ENCODE measurements at places on chromosomes 5 and 9.

GRCh38 chr9:93776256-93776655 lies 178.9 kb downstream of the BARX1 start:
- DNase-seq, result no peak

GRCh38 chr5:173567548-173567947 lies 48.9 kb downstream of the BOD1 start:
- DNase-seq, result no peak

- DNase-seq, result no peak
Measured at GRCh38 chr5:147920420-147921030, 14.2 kb upstream of the C5orf46 start.

DNA sequence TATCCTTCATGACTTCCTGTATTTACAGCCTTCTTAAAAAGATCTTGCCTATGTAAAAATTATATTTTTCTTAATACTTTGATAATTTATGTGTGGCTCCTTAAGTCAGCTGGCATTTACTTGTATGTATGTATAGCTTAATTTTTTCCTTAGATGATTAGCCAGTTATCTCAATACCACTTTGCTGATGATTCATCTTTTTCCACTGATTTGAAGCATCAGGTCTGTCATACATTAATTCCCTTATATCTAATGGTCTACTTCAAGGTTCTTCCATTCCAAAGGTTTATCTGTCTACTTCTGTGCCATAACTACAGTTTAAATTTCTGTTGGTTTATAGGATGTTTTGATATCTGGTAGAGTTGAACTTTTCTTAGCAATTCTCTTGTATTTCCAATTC lies 44.9 kb upstream of the MTMR12 start:
- DNase-seq, result no peak

GRCh38 chr9:124733964-124734740 lies 37.0 kb downstream of the NR6A1 start:
- DNase-seq, result no peak

DNA sequence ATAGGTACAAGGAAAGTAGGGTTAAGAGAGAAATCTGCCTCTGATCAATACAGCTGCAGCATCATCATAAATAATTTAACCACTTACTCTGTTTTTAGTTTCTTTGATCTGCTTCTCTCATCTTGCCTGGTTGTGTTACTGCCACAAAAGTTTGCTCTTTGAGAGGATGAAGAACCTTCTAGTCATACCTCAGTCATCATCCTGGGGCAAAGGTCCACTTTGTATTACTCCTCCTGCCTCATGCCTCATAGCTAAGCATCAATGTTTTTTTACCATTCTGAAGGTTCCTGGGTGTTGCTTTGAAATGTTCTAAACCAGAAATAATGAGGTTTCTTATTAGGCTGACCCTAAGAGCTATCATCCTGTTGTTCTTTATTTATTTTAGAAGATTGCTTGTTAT lies 17.1 kb upstream of the TRIM36 start:
- DNase-seq, result no peak

GRCh38 chr9:34652602-34653000 lies 616 bp downstream of the IL11RA start:
- no peak for DNase-seq

DNA sequence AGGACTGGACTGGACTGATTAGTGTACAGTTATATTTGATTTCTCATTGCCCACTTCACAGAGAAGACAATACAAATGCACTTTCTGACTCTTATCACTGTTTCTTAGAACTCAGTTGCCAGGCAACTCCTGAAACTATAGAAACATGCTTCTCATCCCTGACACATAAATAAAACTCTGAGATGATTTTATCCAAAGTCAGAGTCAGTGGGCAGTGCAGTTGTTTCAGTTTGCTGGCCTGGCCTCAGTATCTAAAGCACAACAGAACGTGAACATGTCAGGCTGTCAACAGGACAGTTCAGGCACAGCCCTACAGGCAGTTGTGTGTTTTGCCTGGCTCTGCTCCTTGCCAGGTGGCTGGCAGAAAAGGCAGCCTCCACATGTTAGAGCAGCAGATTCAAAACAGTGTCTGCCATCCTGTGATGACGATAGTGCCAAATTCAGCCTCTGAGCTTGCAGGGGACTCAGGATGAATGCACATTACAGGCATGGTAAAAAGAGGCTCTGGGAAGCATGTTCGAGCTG lies 65.1 kb upstream of the CCDC152 start:
- DNase-seq, result no peak

DNA sequence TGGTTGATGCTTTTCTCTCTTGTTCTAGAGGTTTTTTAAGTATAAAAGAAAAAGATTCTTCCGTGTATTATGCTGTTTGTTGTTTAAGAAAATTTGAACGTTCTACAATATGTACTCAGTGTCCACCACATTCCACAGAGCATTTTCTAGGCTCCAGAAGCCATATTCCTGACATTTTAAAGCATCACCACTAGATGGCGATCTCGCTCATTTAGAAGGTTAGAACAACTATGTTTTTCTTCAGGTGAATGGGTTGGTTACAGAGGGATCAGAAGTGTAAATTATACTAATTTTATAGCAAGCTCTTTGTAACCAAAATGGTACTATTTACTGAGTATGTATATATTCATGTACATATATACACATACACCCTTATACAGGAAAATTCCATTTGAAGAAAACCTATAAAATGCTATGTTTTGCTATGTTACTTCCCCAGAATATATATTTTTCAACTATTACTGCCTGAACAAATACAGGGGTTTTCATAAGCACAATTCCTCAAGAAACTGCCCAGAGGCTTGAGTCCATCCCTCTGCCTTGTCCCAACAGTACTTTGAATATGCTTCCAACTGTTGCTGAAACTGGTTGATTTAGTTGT lies 284.3 kb downstream of the CCDC171 start:
- DNase-seq, result no peak

DNA sequence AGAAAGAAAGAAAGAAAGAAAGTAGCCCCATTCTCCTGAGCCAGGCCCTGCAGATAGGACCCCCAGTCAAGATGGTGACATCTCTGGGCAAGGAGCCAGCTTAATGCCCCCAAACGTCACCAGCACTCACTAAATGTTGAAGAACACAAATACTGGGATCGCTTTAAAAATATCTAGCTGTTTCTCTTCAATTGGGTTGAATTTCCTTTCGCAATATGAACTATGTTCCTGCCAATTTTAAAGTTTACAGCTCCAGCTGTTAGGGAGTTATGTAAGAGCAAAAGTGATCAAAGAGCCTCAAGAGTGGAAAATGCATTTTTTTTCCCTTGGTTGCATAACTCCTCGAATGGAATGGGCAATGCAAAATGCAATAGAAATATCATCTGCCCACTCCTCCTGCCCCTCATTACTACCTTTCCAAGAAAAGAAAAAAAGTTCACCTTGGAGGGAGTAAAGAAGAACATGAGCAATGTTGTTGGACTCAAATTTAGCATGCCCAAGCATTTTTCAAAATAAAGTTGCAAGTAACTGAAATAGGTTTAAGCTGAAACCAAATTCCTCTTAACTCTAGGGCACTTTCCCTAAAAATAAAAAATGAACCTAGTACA lies 244.2 kb upstream of the PIK3R1 start:
- no peak for DNase-seq

- no peak for DNase-seq
Measured at GRCh38 chr5:153458268-153458667, 32.2 kb upstream of the GRIA1 start.

GRCh38 chr9:127910613-127911205 lies 6.1 kb downstream of the ST6GALNAC4 start:
- DNase-seq, result no peak

GRCh38 chr9:81390792-81391456 lies 298.4 kb downstream of the TLE1 start:
- DNase-seq, result no peak

DNA sequence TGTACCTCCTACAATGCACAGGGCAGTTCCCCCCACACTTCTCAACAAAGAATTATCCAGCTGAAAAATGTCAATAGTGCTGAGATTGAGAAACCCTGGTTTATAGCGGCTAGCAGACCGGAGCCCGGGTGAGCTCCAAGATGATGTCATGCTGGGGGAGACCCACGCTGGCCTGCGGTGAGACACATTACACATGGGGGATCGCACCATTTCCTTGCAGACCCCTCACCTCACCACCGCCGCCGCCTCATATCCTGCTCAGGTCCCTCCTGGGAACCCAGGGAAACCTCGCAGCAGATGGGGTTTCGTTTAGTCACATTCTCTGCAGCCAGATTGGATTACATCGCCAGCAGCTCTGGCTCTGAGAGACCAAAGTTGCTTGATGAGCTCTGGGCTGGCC lies 14.7 kb upstream of the TNC start:
- DNase-seq, result no peak

DNA sequence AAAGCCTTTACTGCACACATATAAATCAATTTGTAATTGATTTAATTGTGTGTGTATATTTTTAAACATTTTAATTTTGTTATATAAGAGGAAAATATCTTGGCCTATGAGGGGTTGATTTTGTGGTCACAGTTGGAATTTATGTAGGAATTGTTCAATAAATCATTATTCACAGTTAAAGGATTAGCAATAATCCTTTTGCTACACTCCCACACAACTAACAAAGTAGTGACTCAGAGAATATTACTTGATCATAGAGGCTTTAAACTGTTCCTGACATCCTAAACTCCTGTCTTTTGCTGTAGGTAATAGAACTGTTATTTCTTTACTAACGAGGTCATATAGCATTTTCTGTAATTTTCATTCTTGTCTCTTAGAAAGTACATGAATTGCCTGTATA lies 95.5 kb downstream of the ZCCHC7 start:
- no peak for DNase-seq

DNA sequence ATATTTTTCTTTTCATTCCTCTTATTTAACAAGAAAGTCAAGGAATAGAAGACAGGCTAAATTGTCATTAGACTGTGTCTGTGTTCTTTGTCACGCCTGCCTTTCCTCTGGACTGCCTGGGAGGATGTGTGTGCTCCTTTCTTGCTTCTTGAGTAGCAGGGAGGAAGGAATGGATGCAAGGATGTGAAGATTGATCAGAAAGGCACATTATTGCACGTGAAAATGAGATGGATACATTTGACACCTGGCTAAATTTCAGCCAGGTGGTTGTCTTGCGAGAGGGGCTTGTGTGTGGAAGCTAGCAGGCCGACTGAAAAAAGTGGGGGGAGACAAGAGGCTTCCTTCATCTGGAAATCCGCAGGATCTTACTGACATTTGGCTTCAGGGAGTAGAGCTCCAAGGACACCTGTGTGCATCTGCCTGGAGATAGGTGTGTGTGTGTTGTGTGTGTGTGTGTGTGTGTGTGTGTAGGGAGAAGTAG lies 200.1 kb downstream of the MEF2C start:
- DNase-seq, result no peak

GRCh38 chr5:74394916-74395880 lies 245.3 kb downstream of the ENC1 start:
- DNase-seq, result no peak

- no peak for DNase-seq
Measured at GRCh38 chr5:3594510-3595005, 1.1 kb upstream of the IRX1 start.

GRCh38 chr5:111948092-111948841 lies 191.3 kb upstream of the NREP start:
- DNase-seq, result no peak

GRCh38 chr9:73243078-73243477 lies 91.4 kb downstream of the ANXA1 start:
- no peak for DNase-seq

- DNase-seq, result no peak
Measured at GRCh38 chr5:135135530-135136226, 101.7 kb upstream of the PITX1 start.

DNA sequence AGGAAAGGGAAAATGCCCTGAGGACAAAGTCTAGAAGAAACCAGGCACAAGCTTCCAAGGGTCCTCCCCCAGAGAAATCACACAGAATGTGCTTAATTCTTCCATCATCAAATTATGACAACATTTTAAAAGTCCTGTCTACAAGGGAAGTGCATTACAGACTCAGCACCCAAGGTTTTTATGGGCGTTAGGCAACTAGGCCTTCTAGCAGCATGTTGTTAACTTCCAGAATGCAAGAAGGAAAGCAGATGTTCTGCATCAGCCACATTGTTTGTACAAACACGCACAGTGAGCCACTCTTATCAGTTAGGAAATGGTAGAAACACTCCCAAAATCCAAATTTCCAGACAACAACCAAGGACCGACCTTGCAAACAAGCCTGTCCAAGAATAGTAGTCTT lies 26.5 kb downstream of the SMC5 start:
- DNase-seq, result no peak

- DNase-seq, result no peak
Measured at GRCh38 chr9:129983891-129984290, 59.1 kb downstream of the FNBP1 start.

DNA sequence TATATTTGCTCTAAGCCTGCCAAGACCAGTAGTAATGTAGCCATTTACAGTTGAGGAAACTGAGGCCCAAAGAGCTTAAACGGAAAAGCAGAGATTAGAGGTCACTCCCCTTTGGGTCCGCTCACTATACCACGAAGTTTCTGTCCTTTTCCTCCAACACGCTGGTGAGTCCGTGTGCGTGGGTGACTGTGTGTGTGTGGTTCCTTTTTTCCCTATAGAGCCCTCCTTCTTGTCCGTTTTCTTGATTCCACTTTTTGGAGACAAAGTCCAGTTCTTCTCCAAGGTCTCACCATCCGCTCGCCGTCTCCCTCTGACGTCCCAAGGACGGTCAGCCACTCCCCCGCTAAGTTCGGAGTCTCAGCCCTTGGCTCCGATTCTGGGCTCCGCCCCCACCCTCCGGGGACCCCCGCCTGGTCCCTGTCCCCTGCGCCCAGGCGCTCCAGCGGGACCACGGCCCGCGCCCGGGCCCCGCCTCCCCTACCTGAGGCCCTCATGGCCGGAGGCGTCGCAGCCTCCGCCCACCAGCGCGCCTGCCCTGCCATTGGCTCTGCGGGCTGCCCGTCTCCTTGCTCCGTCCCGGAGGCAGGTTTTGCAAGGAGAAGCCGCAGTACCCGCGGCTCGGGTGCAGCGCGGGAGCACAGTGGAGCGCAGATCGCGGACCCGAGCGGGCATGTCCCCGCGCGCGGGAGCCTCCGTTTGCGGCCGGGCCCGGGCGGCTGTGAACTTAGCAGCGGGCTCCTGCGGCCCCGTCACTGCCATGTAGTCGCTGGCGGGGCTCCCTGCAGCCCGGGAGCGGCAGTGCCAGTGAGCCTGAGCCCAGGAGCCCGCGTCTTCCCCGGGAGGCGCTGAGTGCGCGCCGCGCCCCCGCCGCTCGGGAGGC lies at the start of gene MAST4:
Gene MAST4 (plus strand): TSS at position 638 of the 880 bp plus-strand sequence. CDS start 263 bp downstream, outside the sequence.
- peak; percentile 47 for DNase-seq

DNA sequence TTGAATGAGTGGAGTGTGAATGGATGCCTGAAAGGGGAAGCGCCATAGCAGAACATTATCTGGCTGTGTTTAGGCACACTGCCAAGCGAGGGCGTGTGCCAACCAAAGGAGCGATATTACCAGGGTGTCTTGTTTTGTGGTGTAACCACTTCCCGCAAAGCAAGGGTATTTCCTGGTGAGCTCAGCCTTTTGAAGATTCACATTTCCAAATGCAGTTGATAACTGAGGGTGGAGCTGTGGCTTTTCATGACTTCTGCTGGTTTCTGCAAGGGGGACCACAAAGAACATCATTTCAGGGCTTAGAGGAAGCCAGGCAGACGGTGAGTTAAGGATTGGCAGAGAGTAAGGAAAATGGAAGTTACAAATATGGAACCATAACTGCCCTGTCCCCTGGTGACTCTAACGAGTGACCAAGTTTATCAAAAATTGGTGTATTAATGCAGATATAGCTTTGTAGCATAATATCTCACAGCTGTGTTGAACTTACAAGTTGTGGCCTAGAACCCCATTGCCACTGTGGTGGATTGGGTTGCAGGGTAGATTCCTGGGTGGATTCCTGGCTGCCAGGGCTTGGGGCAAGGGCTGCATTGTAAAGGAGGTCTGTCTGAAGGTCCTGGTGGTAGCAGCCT lies 71.4 kb downstream of the RALGPS1 start:
- DNase-seq, result peak; percentile 69

All from stimulated activated CD8-positive, alpha-beta memory T cell treated with anti-CD3 and anti-CD28 coated beads, Interleukin-4, amount 100 ng/mL, for 24 hours (primary cell).